ENCODE measurements at places on chromosomes 6 and 20.

DNA sequence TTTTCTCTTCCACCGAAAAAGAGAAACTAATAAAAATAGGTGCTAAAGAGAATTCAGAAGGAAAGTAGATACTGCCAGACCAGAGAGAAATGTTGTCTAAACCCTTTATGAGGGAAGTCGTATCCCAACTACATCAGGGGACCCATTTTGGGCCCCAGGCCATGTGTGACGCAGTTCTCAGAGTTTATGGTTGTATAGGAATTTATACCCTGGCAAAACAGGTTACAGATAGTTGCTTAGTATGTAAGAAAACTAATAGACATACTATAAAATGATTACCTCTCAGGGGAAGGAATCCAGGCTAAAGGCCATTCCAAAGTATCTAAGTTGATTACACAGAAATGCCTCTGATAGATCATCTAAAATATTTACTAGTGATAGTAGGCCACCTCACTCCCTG is 28.6 kb upstream of the SLC52A3 start:
- no peak for DNase-seq

DNA sequence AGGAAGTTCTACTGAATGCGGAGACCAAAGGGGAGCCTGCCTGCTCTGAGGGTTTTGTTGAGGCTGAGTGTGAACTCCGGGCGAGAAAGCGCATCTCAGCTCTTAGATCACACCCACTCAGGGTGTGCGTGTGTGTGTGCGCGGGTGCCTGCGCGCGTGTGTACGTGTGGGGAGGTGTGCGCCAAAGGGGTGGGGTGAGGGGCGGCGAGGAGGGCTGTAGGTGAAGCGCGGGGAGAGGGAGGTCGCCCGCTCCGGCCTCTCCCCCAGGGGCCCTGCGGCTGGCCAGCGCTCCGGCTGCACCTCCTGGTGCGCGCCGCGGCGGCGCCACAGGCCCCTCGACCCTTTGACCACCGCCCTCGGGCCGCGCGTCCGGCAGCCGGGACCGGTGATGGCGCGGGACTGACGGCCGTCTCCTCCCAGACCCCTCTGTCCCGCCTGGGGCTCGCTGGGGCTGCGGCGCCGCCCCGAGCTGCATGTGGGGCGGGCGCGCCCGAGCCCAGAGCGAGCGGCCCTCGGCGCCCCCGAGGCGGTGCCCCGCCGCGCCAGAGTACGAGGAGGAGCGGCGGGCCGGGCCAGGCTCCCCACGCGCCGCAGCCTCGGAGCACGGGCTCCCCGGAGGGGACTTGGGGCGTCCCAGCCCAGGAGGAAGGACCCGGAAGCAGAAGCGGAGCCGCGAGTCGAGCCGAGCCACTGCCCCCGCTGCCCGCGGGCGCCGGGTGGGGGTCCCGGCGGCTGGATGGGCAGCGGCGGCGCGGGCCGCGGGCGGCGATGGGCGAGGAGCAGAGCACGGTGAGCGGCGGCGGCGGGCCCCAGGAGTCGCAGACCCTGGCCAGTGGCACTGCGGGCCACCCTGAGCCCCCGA is at the start of gene RNF217:
RNF217 (plus strand) TSS at position 661 of the 862 bp plus-strand sequence; CDS start at position 769, 108 bp downstream.
- DNase-seq: no peak

- no peak for DNase-seq
These were observed 177.2 kb upstream of the EXOC2 start for GRCh38 chr6:870096-870495.

DNA sequence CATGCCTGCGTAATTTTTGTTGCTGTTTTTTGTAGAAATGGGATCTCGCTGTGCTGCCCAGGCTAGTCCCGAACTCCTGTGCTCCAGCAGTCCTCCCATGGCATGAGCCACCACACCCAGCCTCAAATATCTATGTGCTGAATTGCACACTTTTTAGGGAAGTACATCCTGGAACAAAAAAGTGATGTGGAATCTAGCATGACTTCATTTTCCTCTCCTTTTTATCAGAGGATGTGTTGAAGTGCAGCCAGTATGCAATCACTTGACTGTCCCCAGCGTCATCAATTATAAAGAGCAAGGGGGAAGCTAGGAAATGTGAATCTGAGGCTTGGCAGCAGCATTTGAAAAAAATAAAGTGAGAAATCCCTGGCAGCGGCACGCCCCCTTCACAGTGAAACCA is 6.4 kb upstream of the EXOC2 start:
- no peak for DNase-seq

DNA sequence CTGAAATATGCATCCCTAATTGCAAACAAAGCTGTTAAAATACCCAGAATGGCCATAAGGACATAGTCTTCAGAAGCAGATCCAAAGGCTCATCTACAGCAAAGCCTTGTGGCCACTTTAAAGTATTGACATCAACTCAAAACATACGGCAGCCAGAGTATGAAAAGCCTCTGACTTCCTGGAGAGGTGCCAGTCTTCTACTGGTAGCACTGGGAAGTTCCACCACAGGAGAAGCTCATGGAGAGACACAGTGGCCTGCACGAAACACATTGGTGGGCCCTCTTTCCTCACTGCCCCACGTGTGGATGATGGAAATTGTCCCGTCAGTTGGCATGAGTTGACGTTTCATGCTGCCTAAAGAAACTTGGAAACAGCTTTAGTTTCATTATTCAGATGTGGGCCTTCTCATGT is 202.6 kb upstream of the HEY2 start:
- DNase-seq: no peak

GRCh38 chr6:79079561-79080041 is 1.5 kb upstream of the PHIP start:
- DNase-seq: no peak

- DNase-seq: peak; percentile 84
These were observed 50.3 kb downstream of the UTRN start for GRCh38 chr6:144335311-144335861.

DNA sequence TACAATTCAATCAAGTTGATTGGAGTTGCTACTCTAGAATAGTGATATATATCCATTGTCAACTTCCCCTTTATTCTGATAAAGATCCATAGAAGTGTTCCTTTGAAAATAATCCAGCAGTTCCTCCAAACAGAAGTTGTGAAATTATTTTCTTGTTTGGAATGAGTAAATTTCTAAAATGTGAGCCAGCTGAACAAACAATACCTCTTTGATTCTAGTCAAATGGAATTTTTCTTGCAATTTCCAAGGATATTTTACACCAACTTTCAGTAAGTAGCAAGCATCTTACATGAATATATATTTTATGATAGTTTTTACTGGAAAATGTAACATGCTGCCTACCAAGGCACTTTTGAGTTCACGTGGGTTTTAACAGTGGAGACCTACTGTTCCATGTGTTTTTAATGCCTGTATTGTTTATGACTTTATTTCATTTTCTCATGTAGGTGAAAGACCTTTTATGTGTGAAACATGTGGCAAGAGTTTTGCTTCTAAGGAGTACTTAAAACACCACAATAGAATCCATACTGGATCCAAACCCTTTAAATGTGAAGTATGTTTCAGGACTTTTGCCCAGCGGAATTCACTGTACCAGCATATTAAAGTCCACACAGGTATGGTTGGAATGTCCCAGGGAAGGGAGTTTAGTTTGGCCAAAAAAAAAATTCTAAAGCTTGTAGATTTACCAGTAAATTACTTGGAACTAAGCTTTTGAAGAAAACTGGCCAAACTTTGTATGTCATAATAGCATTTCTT is 6.5 kb downstream of the GZF1 start:
- DNase-seq: no peak

DNA sequence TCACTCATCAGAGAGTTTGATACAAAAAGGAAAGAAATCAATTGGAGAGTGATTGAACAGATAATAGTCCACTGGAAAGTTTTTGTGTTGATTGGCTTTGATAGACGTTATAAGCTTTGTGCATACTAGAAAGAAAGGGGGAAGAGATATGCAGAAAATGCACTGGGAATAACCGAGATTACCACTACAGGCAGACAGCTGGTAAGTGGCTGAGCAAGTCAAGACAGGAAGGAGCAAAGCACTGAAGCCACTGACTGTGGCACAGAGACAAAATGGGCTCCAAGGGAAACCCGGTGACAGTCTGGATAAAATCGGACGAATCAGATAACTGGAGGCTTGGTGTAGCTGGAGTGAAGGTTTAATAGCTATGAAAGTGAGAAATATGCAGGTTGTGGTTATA is 209.0 kb downstream of the SIM1 start:
- no peak for DNase-seq

DNA sequence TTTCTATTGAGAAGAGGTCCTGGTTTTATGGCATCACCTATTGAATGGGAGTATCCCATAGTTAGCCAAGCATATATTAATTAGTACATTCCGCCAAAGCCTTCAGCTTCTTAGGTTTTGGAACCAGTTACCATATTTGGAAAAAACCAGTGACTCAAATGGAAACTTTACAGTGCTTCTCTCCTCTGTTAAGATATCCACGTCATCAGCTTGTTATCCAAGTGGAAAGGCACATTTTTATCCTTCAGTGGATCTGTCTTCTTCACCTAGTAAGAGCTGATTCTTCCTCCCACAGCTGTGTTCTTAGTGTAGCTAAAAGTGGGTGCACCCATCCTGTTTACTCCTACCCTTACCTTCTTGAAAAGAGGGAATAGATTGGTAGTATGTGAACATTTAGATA is 34.5 kb downstream of the TPD52L1 start:
- no peak for DNase-seq

GRCh38 chr20:56875052-56875659 is 246.1 kb downstream of the TFAP2C start:
- no peak for DNase-seq

DNA sequence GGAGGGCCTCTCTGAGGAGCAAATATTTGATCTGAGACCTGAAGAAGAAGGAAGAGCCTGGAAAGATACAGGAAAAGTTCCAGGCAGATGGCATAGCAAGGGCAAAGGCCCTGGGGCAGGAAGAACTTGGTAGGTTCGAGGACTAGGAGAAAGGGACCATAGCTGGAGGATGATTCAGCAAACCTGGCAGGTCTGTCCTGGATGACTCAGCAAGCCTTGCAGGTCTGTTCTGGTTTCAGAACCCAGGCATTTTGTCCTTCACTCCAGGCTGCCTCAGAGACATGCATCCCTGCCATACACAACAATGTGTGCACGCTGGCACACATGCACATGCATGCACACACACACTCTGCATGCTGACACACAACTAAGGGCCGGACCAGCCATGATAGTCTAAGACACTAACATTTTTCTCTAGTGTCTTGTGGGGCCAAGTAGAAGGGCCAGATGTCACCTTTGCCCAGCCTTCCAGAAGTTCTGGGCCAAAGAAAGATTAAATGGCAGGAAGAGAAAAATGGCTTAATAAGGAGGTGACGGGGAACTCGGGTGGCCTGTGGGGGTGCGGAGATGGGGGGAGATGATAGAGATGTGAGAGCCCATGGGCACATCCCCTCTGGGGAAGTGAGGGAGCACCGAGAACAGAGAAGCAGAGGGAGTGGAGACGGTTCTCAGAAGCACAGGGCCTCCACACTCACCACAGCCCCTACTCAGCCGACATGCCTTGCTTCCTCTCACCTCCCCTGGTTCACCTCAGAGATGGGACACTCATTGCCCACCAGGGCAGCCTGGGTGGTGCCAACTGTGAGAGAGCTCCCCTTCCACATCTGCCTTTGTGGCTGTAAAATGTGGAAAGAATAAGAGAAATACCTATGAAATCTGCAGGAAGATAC is 15.4 kb upstream of the TRIB3 start:
- no peak for DNase-seq

- DNase-seq: peak; percentile 81
These were observed 27.6 kb downstream of the TREML4 start for GRCh38 chr6:41255638-41256246.

DNA sequence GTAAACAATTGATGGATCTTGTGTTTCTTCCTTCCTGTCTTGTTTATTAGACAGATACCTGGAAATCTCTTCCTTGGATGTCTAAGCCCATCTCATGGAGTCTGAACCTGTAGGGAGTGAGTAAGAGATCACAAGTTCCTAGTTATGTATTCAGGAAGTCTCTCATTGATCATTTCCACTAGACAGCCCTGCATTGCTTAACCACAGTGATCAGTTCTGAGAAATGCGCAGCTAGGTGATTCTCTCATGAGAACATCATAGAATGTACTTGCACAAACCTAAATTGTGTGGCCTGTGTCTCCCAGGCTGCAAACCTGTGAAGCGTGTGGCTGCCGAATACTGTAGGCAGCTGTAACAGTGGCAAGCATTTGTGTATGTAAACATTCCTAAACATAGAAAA is 39.1 kb downstream of the FAM120B start:
- DNase-seq: no peak

GRCh38 chr6:149628875-149629510 is 19.5 kb downstream of the KATNA1 start:
- no peak for DNase-seq

- DNase-seq: peak; percentile 80
These were observed 264.1 kb upstream of the CDYL start for GRCh38 chr6:4512051-4512471.

- DNase-seq: no peak
These were observed 132.6 kb downstream of the TRMT11 start for GRCh38 chr6:126118936-126119335.

DNA sequence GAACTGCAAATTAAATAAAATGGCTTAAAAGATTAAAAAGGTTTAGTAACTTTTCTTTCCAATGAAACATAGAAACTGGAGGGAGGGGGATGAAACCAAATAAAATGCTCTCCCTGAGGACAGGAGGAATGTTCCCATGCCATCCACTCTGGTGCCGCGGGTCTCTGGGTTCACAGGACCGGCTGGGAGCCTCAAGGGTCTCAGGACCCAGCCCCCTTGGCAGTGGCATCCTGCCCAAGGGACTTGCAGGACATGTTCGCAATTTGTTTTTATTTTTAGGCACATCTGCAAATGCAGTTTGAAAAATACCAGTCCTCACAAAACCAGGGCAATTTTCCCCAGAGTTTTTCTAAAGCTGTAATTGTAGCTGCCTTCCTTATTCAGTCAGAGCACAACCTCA is 7.5 kb downstream of the BEND3 start:
- DNase-seq: no peak

DNA sequence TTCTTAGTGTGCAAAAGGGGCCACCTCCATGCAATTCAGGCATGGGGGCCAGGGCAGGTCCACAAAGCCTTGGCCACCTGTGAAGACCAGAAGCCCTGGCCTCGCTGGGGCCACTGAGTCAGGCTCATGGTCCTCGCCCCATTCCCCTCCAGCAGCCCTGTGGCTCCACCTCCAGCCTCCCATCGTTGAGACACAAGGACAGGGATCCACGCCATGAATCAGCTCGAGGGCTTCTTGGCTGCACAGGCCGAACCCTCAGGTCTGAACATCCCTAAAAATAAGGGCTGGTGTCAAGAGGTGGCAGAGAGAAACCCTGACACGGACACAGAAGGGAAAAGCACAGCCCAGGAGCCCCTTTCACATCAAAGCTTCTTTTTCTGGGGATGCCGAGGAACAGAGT is 68.6 kb upstream of the QKI start:
- no peak for DNase-seq

DNA sequence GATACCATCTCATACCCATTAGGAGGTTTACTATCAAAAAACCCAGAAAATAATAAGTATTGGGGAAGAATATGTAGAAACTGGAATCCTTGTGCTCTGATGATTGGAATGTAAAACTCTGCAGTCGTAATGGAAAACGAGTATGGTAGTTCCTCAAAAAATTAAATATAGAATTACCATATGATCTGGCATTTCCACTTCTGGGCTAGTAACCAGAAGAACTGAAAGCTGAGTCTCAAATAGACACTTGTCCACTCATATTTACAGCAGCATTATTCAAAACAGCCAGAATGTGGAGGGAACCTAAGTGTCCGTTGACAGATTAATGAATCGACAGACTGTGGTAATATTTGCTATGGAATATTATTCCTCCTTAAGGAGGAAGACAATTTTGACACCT is 44.3 kb downstream of the FOXC1 start:
- DNase-seq: no peak
